Naive thymus-derived CD4-positive, alpha-beta T cell (primary cell): ENCODE measurements at places on chromosomes 1 and 21.

DNA sequence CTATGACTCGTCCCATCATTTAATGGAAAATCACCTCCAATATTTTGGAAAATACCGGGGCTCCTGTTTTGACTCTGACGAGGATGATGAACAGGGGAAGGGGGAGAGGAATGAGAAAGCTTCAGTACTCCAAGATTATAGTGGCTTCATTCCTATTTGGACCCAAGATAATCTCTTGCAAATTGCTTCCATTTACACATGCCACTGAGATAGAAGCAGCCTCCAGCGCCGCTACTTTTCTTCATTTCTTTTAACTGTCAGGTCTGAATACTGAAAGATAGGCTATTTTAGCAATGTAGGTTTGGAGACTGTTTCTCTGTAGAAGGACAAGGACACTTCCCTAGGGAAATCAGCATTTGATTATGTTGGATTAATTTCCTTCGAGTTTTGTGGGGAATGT, 565 bp upstream of the GRIK1 start:
- DNase-seq, result no peak

DNA sequence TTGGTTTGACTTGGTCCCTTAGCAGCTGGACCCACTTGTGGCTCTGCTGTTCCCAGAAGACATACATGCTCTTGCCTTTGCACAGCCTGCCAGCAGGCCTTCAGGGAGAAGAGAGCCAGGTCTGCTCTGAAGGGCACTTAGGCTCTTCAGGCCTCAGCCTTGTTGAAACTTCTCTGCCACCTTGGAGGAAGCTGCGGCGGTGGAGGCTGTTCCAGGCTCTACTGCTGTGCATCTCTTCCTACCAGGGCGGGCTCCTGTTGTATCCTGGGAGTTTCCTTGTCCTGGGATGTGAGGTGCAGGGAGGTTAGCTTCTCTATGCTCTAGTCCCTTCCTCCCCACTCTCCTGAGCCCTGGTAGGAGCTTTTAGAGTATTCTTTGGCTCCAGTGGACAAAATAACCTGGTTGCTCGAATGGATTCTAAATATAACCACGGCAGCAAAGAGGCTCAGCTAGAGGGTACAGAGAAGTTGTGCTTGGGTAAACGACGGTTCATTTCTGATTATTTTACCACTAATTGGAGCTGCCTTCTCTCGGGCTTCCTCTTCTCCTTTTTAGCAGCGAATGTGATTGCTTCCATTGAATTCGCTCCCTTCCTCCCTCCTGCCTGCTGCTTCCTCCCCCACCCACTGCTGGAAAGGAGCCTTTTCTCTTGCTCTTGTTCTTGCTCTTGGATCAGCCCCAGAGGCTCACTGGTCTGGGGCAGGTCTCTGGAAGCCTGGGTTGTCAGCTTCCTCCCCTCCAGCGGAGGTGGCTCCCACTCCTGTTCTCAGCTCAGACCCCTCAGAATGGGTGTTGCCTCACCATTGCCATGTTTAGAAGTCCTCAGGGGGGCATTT, 126.6 kb upstream of the CACNA1E start:
- no peak for DNase-seq

DNA sequence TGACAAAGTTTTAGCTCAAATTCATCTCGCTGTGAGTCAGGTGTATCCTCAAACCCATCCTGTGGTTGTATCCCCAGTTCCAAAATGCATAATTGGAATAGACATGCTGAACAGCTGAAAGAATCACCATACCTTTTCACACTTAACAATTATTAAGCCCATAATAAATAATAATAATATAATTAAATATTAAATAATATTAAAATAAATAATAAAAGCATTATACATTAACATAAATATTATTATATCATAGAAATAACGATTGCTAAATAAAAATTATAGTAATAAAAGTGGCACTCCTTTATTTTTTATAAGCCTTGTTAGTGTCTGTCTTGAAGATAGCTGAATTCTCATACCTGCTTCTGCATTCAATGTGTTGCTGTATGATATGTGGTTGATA, 257.5 kb upstream of the B3GALT2 start:
- DNase-seq, result no peak

DNA sequence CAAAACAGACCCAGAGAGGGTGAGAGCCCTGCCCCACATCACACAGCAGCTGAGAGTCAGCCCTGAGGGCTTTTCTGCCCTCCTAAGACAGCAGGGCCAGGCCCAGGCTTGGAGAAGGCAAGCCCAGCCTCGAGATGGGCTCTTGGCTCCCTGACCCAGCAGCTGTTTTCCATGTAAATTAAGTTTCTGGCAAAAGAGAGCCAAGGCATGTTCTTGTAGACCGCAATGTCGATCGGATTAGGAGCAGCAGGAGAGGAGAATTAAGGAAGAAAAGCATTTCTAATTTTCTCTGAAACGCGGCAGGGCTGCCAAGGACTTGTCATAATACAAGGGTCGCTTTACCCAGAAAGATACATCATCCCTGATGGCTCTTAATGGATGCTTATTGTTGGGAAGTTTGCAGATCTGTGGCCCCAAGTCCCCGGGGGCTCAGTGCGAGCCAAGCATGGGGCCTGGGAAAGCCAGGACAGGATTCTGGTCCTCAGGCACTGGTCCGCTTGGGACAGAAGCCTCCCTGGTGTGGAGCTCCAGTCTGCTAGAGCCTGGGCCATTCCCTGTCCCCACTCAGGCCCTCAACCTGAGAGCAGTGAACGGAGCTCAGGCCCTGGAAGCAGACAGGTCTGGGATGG, 62.8 kb downstream of the DMRTB1 start:
- DNase-seq, result no peak

- no peak for DNase-seq
Observed at GRCh38 chr21:39006571-39007311, 176.5 kb downstream of the PSMG1 start.

GRCh38 chr1:42721926-42722325, 18.1 kb downstream of the CLDN19 start:
- no peak for DNase-seq

DNA sequence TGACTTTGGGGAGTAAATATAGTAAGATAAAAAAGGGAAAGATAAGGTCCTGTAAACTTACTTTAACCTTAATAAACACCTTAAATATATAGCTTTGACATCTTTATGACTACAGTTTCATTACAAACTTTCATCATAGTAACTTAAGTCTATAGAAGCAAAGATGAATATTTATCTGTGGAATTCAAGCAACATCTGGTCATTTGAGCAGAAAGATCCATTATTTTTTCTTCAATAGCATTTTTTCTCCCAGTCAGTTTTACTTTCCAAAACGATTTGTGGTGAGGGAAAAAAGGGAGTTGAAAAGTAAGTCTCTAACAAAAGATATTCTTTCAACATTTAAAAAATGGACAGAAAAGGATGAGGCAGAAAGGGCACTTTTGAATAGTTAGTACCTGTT, 69.0 kb downstream of the HMCN1 start:
- DNase-seq, result no peak

GRCh38 chr1:205335692-205336091, 14.1 kb upstream of the NUAK2 start:
- DNase-seq, result peak; percentile 67

DNA sequence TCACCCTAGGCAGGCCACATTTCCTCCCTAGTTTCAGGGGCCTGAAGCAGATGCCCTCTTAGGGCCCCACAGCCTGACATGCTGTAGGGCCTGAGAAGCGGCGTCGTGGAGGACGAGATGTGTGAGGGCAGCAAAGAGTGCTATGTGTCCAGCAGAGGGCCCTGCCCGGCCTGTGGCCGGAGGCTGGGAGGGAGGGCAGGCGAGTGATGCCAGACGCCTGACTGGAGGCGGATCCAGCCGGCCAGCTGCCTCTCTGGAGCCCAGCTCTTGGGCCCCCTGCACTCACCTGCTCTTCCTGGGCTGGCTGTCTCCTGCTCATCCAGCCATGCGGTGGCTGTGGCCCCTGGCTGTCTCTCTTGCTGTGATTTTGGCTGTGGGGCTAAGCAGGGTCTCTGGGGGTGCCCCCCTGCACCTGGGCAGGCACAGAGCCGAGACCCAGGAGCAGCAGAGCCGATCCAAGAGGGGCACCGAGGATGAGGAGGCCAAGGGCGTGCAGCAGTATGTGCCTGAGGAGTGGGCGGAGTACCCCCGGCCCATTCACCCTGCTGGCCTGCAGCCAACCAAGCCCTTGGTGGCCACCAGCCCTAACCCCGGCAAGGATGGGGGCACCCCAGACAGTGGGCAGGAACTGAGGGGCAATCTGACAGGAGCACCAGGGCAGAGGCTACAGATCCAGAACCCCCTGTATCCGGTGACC, at the start of gene GPR37L1:
Gene GPR37L1, plus strand, starts transcription at position 279 of the 697 bp plus-strand sequence. Its CDS starts 47 bp downstream, at position 326.
- no peak for DNase-seq

DNA sequence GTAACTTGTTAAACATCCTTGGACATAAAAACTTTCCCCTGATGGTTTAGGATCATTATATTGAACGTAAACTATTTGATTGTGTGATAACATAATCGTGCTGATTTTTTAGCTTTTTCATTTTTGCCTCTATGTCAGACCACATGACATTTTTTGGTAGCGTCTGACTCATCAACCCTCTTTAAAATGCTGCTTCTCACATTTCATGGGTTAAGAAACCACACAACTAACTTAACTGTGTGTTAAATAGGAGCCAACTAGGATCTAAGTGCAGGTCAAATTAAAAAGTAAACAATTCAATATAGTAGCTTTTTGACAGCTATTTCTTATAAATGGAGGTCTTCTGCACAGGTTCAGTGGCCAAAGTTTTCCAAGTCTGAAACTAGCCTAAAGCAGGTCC, 9.8 kb downstream of the BTG3 start:
- no peak for DNase-seq

DNA sequence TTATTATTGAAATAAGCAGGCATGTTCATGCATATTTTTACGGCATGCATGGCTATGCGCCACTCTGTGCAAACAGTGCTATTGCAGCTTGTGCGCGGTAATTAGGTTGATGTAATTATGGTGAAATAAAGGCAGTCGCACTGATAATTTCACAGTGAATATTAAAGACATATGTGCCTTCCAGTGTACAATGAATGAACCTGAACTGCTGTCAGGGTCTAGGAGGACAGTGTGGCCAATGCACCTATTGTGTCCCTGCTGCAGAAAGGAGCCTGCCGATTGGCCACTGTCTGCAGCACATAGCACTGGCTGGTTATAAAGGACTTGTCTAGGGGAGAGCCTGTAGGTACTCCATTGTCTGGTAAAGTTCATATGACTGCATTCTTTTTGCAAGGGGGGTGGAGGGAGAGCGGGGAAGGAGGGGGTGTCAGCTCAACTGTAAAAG, 340.4 kb downstream of the USP25 start:
- DNase-seq, result no peak

DNA sequence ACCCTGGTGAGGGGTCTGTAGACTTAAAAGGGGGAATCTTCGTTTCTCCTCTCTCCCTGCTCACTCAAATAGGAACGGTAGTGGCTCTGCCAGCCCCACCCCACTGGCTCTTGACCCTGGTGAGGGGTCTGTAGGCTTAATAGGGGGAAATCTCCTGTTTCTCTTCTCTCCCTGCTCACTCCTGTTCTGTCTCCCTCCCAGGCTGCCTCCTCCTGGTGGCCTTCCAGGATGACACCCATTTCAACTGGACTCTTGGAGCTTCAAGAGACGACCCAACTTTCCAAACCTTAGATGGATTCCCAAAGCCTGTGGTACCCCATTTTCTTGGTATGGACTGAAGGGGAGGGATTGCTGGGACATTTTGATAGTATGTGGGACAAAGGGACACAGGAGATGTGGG, 1.4 kb upstream of the EPHB2 start:
- DNase-seq, result no peak

DNA sequence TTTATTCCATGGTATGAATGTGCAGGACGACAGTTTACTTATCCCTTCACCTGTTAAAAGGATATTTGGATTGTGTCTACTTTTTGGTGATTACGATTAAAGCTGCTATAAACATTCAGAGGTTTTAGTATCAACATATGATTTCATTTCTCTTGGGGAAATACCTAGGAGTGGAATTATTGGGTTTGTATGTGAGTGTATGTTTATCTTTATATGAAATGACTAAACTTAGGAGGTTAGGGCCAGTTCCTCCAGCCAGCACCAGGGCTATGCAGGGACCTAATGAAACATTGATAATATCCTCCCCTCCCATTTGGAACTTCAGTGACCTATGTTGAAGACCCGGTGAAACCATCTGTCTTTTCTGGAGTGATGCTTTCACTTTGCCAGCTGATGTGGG, 13.8 kb downstream of the TMEM51 start:
- DNase-seq, result no peak

GRCh38 chr1:225896937-225897549, 8.1 kb upstream of the LEFTY1 start:
- no peak for DNase-seq

DNA sequence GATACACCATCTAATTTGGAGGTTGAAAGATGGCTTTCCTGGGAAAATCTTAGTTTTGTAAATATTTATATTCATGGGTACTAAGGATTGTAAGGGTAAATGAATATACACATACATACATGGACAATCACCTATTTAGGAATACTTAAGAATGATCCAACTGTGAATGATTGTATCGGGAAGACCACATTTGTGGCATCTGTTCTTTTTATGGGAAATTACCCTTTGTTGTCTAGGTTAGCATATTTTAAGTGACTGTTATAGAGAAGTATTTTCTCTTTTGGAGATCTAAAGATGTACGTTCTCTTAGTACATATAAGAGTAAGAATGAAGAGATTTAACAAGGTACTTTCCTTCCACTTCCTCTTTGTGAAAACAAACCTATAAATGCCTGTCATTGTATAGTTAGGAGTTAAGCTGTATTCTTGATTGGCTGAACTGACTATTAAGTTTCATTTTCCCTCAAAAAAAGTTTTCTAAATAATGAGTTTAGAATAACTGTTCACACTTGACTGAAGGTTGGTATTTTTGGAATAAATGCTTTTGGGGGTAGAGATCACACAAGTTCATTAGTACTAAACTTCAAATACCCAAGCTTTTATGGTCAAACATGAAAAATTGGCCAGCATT, 26.7 kb downstream of the SNX7 start:
- no peak for DNase-seq

GRCh38 chr1:74223453-74223852, 11.7 kb upstream of the TNNI3K start:
- DNase-seq, result no peak

- DNase-seq, result peak; percentile 46
Observed at GRCh38 chr21:32611471-32611997, 643 bp downstream of the CFAP298 start.

- no peak for DNase-seq
Observed at GRCh38 chr1:207799989-207800648, 48.3 kb downstream of the CD46 start.

DNA sequence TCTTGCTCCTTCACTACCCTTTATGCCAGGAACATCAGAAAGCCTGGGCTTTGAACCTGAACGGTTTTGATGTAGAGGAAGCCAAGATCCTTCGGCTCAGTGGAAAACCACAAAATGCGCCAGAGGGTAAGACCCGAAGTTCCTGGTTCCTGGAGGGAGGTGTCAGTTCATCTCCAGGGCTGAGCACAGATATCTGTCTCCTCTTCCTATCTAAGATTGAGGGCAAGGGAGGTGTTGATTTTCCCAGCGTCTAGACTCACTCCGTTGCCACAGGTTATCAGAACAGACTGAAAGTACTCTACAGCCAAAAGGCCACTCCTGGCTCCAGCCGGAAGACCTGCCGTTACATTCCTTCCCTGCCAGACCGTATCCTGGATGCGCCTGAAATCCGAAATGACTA, 915 bp downstream of the CDC20 start:
- no peak for DNase-seq

- no peak for DNase-seq
Observed at GRCh38 chr1:172212124-172212523, 208.4 kb upstream of the C1orf105 start.
